ENCODE measurements at places on chromosomes 6 and 20.

- no peak for DNase-seq
Measured at GRCh38 chr6:102761872-102762271, 1368.4 kb downstream of the GRIK2 start.

DNA sequence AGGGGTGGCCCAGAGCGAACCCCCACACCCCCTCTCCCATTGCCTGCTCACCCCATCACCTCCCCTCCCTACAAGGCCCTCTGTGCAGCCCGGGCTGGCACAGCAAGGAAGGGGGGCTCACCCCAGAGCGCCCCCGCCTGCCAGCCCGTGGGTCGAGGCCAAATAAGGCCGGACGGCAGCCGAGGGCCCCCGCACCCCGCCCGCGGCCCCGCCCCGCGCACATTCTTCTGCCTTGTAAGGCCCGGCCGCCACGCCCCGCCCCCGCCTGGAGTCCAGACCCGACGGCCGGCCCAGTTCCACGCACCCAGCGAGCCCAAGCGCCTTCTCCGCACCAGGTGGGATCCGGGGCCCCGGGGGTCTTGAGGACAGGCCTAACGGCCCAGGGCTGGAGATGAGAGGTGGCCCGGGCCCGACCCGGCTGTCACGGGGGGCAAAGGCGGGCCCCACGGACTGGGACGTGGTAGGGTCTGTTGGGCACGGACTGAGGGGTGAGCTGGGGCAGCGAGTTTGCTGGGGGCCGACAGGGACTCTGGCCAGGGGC, at the start of gene MYL9:
Gene MYL9 (plus strand): TSS at position 293 of the 541 bp plus-strand sequence. CDS start 3,366 bp downstream, outside the sequence.
- peak; percentile 70 for DNase-seq

GRCh38 chr6:113338644-113339043, 518.5 kb upstream of the MARCKS start:
- peak; percentile 71 for DNase-seq

GRCh38 chr6:26158581-26159356, 71.5 kb downstream of the HFE start:
- no peak for DNase-seq

DNA sequence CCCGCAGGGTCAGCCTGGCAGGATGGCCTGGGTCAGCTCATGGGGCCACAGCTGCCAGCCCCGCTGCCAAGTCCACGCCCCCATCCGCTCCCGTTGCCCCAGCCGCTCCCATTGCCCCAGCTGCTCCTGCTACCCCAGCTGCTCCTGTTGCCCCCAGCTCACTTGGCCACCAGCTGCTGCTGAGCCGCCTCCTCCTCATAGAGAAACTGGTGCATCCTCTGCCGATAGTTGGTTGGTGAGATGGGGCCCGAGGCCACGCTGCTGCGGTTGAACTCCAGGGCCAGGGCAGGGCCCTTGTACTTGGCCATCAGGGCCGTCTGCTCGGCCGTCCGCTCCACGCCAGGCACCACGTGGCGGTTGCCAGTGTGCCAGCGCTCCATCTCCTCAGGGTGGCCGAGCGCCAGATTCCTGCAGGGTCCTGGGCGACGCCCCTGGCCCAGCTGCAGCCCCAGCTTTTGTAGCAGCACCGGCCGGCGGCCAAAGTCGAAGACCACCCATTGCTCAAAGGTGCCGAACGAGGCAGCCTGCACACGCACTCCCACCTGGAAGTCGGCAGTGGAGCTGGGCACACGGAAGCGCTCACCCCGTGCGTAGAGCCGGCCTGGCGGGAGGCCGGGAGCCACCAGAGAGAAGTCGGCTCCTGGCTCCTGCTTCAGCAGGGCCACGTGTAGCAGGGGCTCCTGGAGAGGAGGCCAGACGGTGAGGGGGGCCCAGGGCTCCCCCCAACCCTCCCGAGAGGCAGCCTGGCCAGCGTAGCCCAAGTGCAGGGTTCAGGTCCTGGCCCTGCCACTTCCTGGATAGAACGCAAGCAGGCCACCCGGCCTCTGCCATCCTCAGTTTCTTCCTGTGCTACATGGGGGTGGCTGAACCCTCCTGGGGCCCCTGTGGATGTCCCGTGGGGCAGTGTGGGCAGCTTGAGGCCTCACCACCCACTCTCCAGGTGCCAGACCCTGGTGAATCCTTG, 4.8 kb downstream of the HELZ2 start:
- no peak for DNase-seq

DNA sequence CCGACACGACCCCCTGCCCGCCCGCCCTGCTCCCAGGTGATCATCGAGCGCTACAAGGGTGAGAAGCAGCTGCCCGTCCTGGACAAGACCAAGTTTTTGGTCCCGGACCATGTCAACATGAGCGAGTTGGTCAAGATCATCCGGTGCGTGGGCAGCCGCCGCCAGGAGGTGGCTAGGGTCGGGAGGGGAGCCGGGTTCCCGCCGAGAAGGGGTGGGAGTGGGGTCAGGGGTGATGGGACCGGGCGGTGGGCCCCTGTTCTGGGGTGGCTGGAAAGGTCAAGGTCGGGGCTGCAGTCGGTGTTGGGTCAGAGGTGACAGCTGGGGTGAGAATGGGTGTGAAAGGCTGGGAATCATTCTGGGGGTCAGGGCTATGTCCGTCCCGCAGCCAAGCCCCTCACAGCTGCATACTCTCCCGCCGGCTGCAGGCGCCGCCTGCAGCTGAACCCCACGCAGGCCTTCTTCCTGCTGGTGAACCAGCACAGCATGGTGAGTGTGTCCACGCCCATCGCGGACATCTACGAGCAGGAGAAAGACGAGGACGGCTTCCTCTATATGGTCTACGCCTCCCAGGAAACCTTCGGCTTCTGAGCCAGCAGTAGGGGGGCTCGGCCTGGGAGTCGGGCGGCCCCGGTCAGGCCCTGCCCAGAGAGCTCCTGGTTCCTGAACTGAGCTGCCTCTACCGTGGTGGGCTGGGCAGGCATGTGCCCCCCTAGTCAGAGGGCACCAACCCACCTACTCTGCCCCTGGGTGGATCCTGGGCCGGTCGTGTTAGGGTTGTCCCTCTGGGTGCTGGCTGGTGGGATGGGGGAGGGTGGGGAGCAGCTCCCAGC, 1.0 kb downstream of the MAP1LC3A start:
- no peak for DNase-seq

DNA sequence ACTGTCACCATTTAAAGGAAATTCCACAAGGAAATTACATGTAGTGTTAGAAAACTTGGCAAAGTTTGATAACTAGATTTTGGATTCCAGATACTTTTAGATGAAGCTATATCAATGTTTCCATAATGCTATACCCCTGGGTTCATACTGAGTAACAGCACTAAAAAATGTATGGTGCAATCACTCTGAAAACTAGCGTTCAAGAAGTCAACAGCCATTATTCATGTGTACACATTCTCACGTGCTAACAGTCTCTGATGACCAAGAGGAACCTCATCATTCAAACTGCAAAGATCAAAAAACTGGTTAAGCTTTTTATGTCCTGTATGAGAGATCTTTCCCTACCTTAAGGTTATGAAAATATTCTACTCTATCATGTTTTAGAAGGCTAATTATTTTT, 197.6 kb downstream of the GMDS start:
- DNase-seq, result no peak

GRCh38 chr6:70149209-70149788, 153.6 kb downstream of the COL9A1 start:
- DNase-seq, result no peak

DNA sequence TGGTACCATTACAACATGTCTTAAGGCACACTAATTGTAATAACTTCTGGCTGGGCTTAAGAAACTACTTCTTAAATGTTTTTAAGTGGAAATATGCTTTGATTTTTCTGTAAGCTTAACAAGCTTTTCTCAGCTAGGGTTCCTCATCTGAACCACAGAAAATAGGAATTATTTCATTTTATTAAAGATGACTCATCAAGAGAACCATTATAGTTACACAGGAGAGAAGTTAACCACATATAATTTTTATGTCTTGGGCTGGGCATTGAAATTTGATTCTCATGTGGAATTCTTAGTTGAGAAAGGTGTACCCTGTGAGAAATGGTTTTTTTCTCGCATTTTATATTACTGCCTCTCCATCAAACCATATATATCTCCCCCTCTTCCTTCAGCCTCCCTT, 75.1 kb downstream of the QKI start:
- DNase-seq, result peak; percentile 16

- peak; percentile 3 for DNase-seq
Measured at GRCh38 chr20:16528078-16528477, 45.2 kb downstream of the KIF16B start.

DNA sequence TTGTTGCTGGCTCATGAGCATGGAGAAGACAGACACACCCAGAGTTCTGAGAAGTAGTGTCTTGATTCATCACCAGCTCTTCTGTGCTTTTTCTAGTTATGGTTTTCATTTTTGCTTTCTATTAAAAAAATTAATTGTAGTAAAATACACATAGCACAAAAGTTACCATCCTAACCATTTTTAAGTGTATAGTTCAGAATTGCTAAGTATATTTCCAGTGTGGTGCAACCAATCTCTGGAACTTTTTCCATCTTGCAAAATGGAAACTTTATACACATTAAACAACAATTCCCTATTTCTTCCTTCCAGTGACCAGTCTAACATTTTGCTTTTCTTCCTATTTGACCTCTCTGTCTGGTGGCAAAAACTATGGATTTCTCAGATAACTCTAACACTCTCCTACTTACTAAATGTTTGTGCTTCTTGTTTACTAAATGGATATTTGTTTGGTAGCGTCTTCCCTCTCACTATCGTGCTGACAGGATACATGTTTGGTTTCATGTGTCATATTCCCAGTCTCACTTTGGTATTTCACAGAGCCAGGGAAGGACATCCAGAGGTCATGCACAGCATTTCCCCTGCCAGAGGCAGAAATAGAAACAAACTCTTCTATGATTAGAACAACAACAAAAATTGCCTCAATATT, 40.6 kb downstream of the TXLNB start:
- no peak for DNase-seq

- peak; percentile 38 for DNase-seq
Measured at GRCh38 chr20:59515013-59515905, 89.1 kb upstream of the PHACTR3 start.

- no peak for DNase-seq
Measured at GRCh38 chr6:148138573-148138972, 204.1 kb upstream of the SASH1 start.

GRCh38 chr6:27591699-27592480, 119.0 kb upstream of the ZNF184 start:
- DNase-seq, result no peak

DNA sequence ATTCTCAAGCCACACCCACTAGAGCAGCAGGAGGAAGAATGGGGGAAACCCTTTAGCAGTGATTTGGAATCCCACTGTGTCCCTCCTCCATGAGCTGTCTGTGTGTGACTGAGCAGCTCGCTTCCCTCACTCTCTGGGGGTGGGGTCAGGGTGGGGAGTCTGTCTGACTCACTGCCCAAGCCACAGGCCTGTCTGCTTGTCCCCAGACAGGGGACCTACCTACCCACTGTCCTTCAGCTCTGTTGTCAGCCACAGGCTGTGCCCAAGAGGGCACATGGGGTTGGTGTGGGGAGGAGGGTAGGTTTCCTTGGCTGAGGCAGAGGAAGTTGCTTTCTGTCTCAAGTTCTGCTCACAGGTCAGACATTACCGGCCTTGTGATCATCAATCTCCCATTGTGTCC, 127.0 kb downstream of the MAFB start:
- DNase-seq, result no peak

- no peak for DNase-seq
Measured at GRCh38 chr6:133553652-133554051, 312.5 kb downstream of the EYA4 start.

DNA sequence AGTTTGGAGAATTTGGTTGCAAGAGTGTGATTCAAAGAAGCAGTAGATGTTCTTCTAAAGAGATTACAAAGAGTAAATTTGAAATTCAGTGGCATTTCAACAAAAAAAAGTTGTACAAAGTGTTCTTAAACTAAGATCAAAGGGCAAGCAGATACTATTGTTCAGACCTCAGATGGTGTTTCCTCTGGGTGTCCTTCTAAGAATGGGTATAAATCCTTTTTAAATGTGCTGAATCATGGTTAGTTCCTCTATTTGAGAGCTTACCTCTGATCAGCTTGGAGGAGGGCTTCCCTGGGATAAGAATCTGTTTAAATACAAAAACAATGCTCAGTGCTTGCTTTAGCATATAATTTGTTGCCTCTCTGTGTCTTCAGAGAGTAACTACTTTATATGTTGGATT, 6.3 kb downstream of the BMP6 start:
- DNase-seq, result no peak

GRCh38 chr20:49890471-49891361, 24.6 kb downstream of the SPATA2 start:
- DNase-seq, result no peak

DNA sequence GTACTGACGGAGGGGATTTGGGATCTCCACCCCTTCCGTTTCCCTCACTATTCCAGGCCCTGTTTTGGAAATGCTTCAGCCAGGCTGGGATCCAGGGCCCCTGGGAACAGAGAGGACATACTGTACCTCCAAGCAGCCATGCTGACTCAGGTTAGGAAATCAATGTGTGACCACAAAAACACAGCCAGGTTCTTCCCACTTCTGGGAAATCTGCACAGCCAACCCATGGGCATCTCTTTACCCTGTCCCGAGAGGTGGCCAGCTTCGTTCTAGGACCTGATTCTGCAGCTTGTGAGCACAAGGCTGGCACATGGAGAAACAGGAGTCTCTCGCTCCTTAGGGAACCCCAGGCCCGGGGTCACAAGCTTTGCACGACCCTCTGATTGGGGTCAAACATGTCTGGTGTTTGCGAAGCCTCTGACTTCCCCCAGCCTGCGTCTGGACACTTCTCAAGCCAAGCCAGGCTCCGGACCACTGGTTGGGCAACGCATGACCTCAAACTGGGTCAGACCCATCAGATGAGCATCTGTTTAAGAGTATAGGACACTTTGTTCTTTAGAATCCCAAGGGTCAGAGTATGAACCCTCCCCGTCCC, 8.3 kb upstream of the TTPAL start:
- DNase-seq, result no peak

DNA sequence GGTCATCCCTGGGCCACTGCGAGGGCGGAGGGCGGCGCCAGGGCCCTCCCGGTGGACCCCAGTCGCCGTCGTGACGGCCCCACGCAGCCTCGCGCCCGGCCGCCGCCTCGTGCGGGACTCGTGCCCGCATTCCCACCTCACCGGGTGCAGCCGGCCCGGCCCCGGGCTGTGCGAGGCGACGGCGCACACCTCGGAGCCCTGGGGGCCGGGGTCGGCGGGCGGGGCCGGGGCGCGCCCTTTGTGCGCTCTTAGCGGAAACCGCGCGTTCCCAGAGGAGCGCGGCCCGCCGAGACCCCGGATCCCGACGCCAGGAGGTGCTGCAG, 5.5 kb upstream of the DLL1 start:
- DNase-seq, result no peak

GRCh38 chr6:35522660-35523658, 10.3 kb upstream of the TULP1 start:
- DNase-seq, result peak; percentile 24

GRCh38 chr6:18527836-18528743, 140.9 kb downstream of the RNF144B start:
- no peak for DNase-seq

- no peak for DNase-seq
Measured at GRCh38 chr6:6812427-6812826, 223.9 kb downstream of the LY86 start.
